ENCODE measurements at places on chromosomes 1 and 21.

- no peak for DNase-seq
Observed at GRCh38 chr21:41942457-41942856, 11.4 kb downstream of the C2CD2 start.

GRCh38 chr1:230609208-230609607, 33.1 kb upstream of the COG2 start:
- peak; percentile 58 for DNase-seq

GRCh38 chr1:71294178-71294577, 213.3 kb upstream of the ZRANB2 start:
- DNase-seq: no peak

- peak; percentile 20 for DNase-seq
Observed at GRCh38 chr1:84892705-84893618, at the start of gene LPAR3. Gene LPAR3 (minus strand): TSS chr1:84893206. CDS start chr1:84866120, 27,086 bp downstream.

All from suppressor macrophage treated with lipopolysaccharide for 1 hour (primary cell).